ENCODE measurements at places on chromosomes 5 and 9.
A peak's percentile ranks its signal among the peaks of the same experiment; 100 is the strongest.

DNA sequence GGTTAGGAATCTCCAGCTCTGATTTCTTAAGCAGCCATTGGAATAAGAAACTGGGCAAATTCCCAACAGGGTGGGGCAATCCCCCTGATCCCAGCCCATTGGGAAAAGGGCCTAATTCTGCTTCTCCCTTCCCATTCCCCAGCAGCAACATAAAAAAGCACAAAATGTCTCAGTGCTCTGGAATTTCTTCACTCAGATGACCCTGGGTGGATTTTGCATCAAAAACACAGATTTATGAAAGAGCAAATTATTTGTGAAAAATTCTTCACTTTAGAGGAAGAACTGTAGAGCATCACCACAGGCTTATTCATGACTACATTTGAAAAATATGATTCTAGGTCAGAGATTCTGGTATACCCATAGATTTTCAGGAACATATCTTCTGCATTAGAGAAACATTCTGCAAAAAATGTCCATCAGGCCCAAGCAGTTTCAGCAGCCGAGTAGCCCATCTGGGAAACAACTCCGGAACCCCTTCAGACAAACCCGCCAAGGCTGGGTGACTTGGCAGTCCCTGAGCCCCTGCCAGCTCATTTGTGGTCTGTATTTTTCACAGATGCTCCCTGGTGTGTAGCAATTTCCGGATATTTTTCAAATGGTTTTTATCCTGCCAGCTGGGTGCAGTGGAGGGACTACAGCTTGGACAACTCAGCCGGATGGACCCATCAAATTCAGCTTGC is 102.1 kb upstream of the RANBP3L start:
- DNase-seq: no peak
- H3K36me3 ChIP-seq: no peaks in the 10 kb centered on the region
- H3K4me3 ChIP-seq: no peak overlapping the region
- H3K27ac ChIP-seq: no peak overlapping the region
- no peaks in the 10 kb centered on the region for H3K4me1 ChIP-seq
- peaks cover 4% of the 10 kb centered on the region for H3K27me3 ChIP-seq

DNA sequence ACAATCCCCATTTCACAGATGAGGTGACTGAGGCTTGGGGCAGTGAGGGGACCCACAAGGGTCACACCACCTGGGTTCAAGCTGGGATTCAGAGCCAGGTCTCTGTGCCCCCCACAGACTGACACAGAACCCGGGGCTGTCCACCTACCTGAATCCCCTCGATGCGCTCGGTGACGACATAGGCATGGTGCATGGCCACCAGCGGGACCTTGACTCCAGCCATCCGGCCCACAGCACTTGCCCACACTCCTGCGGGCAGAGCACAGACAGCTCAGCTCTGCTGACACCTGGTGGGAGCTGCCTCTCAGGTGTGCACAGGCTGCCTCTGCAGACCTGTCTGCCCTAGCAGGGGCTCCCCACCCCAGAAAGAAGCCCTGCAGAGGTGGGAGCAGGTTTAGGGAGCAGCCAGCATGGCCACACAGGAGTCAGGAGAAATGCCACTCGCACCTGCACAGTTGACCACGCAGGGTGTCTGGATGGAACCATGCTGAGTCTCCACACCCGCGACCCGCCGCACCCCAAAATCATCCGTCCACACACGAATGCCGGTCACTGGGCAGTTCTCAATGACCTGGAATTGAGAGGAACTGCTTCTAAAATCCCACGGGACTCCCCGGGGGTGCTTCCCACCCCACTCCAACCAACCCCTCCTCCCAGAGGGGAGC is 8.4 kb downstream of the SARDH start:
- H3K27ac ChIP-seq: no peak overlapping the region
- no peak for DNase-seq
- H3K36me3 ChIP-seq: no peaks in the 10 kb centered on the region
- H3K27me3 ChIP-seq: no peaks in the 10 kb centered on the region

- H3K27me3 ChIP-seq: peaks cover 7% of the 10 kb centered on the region
- H3K4me3 ChIP-seq: no peak overlapping the region
- no peak for DNase-seq
- peaks cover 10% of the 10 kb centered on the region for H3K4me1 ChIP-seq
- H3K36me3 ChIP-seq: no peaks in the 10 kb centered on the region
- H3K27ac ChIP-seq: no peak overlapping the region
These were observed 276.9 kb downstream of the EFNA5 start for GRCh38 chr5:107393851-107394250.

GRCh38 chr9:72262063-72262462 is 102.9 kb downstream of the ZFAND5 start:
- H3K27me3 ChIP-seq: peaks cover 13% of the 10 kb centered on the region
- no peaks in the 10 kb centered on the region for H3K36me3 ChIP-seq
- DNase-seq: no peak
- H3K27ac ChIP-seq: no peak overlapping the region
- H3K4me3 ChIP-seq: no peak overlapping the region

DNA sequence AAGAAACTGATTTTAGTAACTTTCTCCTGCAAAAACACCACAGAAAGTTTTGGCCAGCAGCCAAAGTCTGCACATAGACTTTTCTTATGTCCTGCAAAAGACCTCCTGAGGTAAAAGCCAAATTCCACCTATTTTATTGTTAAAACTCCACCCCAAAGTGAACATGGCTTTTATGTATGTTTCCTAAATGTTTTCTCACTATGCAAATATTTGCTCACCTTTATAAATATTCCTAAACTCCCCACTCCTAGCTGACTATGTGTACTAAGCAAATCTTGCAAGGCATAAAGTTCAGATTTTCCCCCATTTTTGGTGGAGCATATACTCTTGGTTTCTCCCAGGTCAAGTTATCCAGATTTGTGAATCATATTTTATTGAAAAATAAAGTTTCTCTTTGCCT is 446.2 kb downstream of the DNAH5 start:
- no peaks in the 10 kb centered on the region for H3K36me3 ChIP-seq
- H3K4me1 ChIP-seq: no peaks in the 10 kb centered on the region
- no peak for DNase-seq
- no peaks in the 10 kb centered on the region for H3K27me3 ChIP-seq
- H3K27ac ChIP-seq: no peak overlapping the region
- no peak overlapping the region for H3K4me3 ChIP-seq

DNA sequence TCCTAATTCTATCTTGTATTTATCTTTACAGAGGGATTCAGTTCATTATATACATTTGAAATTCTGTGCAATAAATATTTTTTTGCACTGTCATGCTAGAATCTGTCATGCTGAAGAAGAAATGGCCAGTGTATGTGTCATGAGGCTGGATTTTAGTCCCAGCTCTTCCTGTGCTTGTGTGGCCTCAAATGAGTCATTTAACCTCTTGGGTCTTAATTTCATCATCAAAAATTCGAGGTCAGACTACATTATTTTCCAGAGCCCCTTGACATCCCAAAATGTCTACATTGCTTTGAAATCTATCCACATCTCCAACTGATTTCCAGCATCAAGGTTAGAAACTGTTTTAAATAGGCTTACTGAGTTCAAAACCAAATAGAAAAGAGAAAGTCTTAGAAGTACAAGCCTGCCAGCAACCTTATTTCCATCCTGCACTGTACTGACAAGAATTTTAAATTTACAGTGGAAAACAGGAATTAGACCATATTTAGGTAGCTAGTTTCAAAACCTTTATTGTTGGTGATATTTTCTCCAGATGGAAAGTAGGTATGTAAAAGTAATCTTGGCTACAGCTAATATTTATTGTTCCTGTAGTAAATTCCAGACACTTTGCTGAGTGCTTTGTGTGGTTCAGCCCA is 96.7 kb upstream of the MAMDC2 start:
- H3K27ac ChIP-seq: no peak overlapping the region
- H3K27me3 ChIP-seq: peaks cover 18% of the 10 kb centered on the region
- H3K36me3 ChIP-seq: no peaks in the 10 kb centered on the region

DNA sequence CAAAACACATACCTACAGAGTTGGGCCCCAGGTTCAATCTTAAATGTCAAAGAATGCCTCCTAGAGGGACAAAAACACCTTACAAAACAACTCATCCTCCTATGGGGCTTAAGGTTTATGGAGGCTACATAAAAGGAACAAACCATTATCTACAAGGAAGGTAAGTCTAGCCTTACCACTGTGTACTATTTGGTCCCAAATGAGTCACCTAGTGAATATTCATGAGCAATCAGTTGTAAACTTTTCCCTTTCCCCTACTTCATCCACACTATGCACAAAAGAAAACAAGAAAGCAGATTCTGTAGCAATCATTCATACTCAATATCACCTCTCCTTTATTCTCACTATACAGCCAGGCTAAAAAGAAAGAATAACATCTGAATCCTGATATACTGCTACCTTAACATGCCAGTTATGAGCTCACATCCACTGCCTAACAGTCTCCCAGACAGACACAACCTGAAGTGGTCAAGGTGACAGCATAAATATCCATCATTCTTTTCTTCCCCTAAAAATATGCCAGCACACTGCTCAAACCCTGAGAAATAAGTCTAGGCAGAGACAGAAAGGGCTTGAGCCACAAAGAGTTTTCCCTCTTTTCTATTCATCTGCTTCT is 6.2 kb downstream of the OXCT1 start:
- H3K4me3 ChIP-seq: peak overlapping the region; percentile 4
- H3K27ac ChIP-seq: peak overlapping the region; percentile 60
- H3K27me3 ChIP-seq: no peaks in the 10 kb centered on the region
- DNase-seq: no peak
- H3K4me1 ChIP-seq: peaks cover 63% of the 10 kb centered on the region
- peaks cover 37% of the 10 kb centered on the region for H3K36me3 ChIP-seq
